ENCODE measurements at places on chromosomes 11 and 22.

GRCh38 chr22:31451709-31452571 is 37.7 kb downstream of the EIF4ENIF1 start:
- DNase-seq, result no peak

DNA sequence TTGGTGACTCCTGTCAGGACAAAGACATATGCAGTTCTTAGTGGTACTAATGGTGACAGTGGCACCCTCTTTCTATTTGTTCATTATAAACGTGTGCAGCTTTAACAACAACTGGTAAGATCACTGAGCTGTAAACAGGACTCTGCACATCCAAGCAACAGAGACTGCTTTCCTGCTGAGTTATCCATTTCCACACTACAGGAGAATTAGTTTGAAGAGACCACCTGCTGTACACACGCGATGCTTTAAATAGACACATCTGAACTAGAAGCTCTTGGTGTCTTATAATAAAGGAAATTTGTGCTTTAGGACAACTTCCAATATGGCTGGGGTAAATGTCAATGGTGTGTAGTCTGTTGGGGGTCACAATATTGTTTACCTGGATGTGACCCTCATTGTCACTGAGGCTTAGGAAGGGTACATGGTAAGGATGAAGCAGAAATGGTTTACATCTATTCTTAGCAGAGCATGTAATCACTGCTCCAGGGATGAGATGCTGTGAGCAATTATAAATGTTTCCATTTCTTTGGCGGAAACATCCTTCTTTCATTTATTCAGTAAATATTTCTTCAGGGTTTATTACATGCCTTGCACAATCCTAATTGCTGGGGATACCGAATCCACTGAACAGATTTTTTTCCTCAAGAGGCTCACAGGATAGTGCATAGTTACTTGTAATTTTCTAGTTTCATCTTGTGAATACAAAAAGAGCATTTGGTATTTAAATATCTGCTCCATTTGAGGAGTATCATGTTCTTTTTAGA is 354.0 kb upstream of the CCDC90B start:
- no peak for DNase-seq

DNA sequence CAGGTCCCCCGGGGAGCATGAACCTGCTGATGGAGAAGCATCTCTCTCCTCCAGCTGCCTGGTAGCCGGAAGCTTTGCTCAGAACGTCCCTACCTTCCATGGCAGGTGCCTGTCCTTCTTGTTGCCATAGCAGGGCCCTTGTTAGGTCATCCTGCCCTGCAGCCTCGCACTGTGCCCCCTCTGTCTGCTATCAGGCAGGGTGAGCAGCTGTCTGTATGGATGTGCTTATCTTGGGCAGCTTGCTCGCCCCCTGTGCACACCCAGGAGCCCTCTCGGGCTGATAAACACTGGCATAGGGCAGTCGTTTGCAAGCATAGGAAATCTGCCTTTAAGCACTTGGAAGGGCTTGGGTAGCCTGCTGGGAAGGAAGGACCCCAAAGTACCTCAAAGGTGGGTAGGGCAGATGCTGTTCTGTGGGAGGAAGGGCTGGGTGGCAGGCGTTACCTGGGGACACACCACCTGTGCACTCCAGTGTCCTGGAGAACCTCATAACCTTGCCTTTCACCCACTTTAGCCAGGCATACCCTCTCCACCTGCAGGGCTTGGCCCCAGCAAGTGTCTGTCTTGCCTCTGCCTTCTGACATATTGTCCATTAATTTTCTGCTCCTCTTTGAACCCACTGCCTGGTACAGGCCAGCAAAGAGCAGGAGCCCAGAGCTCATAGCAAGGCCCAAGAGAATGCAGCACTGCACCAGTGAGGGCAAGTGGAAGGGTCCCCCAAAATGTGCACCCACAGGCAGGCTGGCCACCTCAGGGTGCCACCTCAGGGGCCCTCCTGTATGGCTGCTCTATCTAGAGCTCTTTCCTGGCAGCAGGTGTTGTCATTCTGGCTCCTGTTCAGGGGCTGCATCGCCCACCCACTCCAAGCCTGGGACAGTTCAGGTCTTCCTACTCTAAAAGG is 8.0 kb upstream of the COMT start:
- no peak for DNase-seq

GRCh38 chr11:9711454-9712307 is 47.8 kb downstream of the SWAP70 start:
- DNase-seq, result no peak

- DNase-seq, result no peak
These were observed 5.7 kb upstream of the ABTB2 start for GRCh38 chr11:34363363-34364084.

- DNase-seq, result no peak
These were observed 11.2 kb upstream of the PPP2R1B start for GRCh38 chr11:111777094-111778046.

DNA sequence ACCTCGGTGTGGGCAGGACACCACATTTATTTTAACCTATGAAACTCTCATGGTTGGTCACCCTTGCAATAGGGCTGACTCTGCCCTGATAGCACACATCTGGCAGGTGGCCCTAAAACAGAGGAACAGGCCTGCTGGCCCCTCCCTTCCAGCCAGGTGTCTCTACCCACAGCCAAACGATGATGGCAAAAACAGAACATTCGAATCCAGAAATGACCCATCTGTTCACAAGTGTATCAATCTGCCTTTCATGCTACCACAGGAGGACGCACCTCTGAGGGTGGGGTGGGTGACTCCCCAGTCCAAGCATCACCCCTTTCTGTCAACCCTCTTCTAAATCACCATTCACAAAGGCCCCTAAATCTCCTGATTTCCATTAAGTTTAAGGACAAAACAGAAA is 118.1 kb downstream of the ETS1 start:
- no peak for DNase-seq

DNA sequence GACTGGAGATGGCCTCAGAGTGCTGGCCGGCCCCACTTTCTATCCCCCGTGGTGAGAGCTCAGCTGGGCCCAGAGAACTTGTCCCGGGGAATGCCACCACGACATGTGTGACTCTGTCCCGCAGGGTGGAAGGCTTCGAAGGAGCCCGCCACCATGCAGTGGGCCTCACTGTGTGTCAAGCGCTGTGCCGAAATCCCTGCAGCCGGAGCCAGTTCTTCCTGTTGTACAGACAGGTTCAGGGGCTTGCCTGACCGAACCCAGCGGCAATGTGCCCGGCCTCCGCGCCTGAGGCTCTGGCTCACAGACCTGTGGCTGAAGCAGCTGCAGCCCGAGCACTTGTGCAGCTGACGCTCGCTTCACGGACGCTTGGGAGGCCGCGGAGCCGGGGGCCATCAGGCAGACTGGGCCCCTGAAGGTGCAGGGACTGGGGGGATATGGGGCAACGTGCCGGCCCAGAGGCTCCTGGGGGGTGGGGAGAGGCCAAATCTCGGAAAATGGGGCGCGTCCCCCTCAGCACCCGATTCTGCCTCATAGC is 650 bp downstream of the PPM1F start:
- no peak for DNase-seq

DNA sequence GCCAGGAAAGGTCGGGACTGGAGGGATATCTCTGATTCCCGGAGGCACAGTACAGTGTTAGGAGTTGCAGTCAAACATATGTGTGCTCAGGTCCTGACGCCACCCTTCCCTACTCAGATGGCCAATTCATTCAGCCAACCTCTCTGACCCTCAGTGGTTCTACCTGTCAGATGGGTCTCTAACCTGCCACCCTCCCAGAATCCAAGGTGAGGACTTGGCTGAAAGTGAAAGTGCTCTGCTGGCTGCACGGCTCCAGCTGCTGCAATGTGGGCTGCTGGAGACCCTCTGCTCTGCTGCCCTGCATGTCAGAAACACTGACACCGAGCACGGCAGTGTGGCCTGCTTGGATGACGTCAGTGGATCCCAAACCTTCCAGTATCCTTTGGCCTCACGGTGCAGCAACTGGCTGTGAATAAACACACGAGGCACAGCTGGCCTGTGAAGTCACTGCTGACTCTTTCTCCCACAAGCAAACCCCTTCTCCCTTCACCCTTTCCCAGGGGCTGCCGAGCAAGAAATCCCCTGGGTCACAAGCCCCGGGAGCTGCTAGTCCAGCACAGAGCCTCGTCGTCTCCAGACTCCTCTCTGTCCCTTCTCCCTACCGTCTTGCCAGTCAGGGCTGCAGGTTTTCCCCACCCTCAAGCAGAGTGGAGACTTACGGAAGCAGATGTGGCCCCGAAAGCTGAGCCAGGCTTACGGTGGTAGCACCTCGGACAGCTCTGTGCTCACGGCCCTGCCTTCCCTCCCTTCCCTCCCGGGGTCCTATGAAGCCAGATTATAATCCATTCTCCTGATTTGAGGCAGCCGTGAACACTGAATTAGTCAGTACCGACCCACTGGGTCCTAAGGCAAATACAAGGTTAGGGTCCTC is 24.3 kb downstream of the KIAA0930 start:
- no peak for DNase-seq

- DNase-seq, result no peak
These were observed 282.4 kb downstream of the TMEM135 start for GRCh38 chr11:87320123-87320522.

DNA sequence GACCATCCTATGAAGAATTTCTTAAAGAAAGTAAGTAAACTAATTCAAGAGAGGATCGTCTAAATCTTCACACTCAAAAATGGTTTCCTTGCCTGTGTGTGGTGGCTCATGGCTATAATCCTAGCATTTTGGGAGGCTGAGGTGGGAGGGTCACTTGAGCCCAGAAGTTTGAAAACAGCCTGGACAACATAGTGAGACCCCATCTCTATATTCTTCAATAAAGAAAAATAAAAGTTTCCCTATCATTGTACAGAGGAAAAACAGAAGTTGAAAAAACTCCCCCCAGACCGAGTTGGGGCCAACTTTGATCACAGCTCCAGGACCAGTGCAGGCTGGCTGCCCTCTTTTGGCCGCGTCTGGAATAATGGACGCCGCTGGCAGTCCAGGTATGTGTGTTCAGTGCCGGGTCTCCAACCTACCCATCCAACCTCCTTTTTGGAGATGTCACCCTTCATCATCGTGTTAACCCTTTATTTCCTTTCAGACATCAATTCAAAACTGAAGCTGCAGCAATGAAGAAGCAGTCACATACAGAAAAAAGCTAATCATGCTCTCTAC is 3.0 kb downstream of the RPS25 start:
- no peak for DNase-seq

DNA sequence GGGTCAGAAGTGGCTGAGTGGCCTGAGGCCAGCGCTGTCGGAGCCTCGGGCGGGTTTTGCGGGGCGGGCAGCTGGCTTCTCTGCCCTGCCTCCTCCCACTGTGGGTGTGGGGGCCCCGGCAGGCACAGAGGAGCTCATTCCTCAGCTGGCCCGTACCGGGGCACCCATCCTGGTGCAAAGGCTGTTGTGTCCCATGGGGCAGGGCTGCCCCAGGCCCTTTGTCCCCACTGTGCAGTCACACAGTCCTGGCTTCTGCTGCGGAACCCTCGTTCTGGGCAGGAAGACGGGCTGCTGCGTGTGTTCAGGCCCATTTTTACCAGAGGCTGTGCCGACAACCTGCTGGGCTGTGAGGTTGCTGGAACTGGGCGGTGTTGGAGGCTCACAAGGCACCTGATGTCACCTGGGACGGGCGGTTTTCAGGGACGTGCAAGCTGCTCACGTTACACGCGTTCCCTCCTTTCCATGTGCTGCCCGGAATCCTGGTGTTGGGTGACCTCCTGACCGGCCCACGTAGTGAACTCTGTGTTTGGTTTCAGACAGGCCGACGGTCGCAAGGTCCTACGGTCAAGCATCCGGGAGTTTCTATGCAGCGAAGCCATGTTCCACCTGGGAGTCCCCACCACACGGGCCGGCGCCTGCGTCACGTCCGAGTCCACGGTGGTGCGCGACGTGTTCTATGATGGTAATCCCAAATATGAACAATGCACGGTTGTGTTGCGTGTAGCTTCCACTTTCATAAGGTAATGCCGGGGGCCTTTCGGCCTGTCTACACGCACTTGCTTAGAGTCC is 5.2 kb downstream of the SELENOO start:
- DNase-seq, result no peak

- DNase-seq, result no peak
These were observed 6.0 kb upstream of the RPL3 start for GRCh38 chr22:39325392-39325932.

- no peak for DNase-seq
These were observed 26.6 kb upstream of the MYRF start for GRCh38 chr11:61725781-61726231.

DNA sequence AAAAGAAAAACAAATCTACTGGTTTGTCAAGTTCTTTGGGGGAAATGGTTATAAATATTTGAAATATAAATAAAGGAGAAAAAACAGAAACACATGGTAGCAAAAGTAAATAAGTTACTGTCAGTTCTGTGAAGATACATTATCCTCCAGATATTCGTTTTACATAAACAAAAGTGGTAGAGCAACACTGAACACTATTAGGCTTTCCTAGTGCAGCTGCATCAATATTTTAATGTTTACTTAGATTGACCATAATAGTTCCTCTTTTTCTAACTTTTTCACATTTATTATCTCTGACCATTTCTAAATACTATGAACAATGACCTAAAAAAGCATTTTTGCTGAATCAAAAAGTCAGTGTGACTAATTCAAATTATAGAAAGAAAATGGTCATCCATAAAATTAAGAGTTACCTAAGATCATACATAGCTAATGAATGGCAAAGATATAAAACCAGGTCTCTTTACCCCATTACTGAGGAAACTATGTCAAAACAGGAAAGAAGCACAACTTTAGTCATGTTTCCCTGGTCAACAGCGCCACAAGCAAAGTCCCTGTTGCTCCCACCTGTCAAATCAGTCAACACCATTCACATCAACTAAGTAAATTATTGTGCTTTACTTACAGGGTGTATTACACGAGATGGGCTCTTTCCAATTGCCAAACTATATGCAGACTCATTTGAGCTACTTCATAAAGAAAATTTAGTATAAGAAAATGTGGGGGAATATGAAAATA is 38.5 kb downstream of the SBF2 start:
- DNase-seq, result no peak

DNA sequence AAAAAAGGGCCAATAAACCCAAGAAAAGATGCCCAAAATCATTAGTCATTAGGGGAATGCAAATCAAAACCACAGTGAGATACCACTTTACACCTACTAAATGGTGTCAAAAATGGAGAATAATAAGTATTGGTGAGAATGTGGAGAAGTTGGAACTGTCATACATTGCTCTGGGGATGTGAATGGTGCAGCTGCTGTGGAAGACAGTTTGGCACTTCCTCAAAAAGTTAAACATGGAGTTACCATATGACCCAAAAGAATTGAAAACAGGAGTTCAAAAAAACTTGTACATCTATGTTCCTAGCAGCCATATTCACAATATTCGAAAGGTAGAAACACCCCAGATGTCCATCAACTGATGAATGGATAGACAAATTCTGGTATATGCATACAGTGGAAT is 24.5 kb upstream of the DLAT start:
- no peak for DNase-seq

- no peak for DNase-seq
These were observed 45.8 kb downstream of the SCGB1A1 start for GRCh38 chr11:62464655-62465054.

DNA sequence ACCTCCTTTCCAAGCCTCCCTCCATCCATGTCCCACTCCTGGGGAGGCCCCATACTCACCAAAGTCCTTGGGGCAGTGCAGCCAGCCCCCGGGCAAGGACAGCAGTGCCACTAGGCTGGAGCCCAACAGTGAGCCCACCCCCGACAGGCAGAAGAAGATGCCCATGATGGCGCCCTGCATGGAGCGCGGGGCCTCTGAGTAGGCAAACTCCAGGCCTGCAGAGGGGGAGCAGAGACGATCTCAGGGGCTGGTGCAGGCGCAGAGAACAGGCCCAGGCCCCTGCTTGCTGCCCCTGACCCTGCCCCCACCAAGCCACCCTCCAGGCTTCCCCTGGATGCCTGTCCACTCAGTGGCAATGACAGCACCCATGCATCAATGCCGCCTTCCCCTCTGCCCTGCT is 13.6 kb downstream of the TMEM132A start:
- DNase-seq, result no peak
